Stimulated activated CD8-positive, alpha-beta memory T cell treated with anti-CD3 and anti-CD28 coated beads, Interleukin-7, amount 100 ng/mL, for 1 hour (primary cell): ENCODE measurements at places on chromosomes 3 and 15.

DNA sequence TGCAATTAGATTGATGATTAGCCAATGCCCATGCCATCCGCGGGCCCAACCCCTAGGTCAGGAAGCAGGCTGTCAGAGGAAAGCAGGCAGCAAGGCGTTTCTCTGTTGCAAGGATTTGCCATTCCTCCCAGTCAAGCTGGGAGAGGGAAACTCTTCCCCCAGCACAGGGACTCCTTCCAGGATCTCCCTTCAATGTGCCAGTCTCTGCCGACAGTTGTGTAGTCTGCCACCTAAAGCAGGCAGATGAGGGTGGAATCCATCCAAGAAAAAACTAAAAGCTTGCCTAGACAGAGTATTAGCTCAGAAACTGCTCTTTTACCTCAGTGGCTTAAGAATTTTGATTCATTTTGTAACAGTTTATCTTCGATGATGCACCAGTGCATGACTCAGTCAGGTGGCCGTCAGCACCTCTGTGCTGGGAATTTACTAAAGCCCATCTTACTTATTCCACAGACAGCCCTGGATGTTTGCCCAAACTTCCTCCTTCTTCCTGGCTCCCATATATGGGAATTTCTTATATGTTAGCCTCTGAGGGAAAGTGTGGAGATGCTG is 501.5 kb upstream of the THBS1 start:
- no peak for DNase-seq

GRCh38 chr3:135917927-135918597 is 47.5 kb upstream of the PPP2R3A start:
- DNase-seq = no peak

GRCh38 chr15:95503640-95504225 is 826.8 kb upstream of the NR2F2 start:
- no peak for DNase-seq

DNA sequence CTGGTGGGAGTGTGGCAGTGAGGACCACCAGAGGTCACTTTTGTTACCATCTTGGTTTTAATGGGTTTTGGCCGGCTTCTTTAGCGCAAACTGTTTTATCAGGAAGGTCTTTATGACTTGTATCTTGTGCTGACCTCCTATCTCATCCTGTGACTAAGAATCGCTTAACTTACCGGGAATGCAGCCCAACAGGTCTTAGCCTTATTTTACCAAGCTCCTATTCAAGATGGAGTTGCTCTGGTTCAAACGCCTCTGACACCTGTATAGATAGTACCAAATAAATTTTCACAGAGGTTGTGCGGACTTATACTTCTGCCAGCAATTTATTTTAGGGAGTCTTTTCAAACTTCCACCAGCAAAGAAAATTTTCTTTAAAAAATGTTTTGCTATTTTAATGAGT is 13.6 kb upstream of the SLCO3A1 start:
- no peak for DNase-seq

- no peak for DNase-seq
These were observed 113.5 kb upstream of the ALCAM start for GRCh38 chr3:105253225-105253624.

DNA sequence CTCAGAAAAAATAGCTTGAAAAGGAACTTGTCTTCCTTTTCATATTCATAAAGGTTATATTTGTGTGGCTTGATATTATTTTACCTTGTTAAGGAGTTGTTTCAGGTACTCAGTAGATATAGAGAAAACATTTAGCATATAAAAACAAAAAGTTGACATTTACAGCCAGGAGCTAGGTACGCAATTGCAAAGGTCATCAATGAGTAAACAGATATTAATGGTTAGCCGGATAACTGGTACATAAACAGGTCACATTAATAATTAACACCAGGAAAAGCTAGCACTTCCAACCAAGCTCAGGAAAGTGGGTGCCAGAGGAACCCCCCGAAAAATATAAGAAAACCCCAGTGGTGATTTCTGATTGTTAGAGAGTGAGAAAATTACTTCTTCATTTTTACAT is 146.6 kb upstream of the NR2F2 start:
- no peak for DNase-seq

GRCh38 chr3:126731044-126731443 is 27.0 kb downstream of the CHCHD6 start:
- DNase-seq = no peak

DNA sequence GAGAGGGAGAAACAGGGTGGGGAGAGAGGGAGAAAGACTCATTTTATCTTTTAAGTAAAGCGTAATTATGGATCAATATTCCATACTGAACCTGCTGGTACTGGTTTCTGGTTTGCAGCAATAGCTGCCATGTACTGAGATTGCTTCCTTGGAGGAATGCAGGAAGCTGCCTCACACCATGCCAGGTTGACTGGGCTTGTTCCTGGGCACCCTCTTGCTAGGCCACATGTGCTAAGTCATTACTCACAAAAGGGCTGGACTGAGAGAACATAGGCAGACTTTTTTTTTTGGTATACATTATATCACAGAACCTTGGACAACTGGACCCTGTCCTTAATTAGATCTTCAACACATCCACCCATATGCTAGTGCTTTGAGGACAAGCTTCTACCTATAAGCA is 193.4 kb downstream of the ZNF621 start:
- DNase-seq = no peak

- no peak for DNase-seq
These were observed 196.9 kb downstream of the SLCO3A1 start for GRCh38 chr15:92050220-92050898.

DNA sequence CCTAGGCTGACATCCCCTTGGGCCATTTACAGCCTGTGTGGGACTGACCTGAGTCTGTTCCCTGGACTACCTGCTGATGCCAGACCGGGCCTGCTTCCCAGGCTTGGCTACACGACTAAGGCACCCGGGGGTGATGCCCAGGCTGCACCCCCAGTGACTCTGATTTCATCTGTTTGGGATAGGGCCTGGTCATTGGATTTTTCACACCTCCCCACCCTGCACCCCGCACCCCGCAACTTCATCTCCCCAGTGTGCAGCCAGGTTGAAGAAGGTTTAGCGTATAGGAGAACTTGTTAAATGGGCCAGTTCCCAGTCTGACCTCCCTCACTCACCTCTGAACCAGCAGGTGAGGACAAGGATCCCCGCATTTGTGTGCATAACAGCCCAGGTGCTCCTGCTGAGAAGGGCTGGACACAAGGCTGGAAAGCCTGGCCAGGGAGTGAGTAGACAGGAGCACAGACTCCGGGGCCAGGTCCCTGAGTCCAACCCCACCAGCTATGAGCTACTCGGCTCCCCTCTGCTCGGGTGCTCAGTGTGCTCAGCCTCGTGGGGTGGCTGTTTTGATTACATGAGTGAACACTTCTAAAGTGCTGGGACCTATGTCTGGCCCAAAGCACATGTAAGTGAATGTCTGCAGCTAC is 18.5 kb downstream of the SLC6A20 start:
- DNase-seq = no peak

DNA sequence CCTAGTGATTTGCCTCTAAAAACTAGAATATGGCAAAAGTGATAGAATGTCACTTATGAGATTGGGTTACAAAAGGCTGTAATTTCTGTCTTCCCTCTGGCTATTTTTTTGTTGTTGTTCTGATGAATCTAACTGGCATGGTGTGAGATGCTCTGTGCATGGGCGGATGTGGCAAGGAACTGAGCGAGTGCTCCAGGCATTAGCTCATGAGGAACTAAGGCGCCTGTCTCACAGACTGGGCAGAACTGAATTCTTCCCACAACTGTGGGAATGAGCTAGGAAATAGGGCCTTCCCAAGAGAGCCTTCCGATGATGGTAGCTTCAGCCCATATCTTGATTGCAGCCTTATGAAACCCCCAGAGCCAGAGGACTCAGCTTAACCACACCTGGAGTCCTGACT is 222.5 kb downstream of the NR2F2 start:
- no peak for DNase-seq

GRCh38 chr15:77675806-77676415 is 43.2 kb upstream of the LINGO1 start:
- DNase-seq = no peak

DNA sequence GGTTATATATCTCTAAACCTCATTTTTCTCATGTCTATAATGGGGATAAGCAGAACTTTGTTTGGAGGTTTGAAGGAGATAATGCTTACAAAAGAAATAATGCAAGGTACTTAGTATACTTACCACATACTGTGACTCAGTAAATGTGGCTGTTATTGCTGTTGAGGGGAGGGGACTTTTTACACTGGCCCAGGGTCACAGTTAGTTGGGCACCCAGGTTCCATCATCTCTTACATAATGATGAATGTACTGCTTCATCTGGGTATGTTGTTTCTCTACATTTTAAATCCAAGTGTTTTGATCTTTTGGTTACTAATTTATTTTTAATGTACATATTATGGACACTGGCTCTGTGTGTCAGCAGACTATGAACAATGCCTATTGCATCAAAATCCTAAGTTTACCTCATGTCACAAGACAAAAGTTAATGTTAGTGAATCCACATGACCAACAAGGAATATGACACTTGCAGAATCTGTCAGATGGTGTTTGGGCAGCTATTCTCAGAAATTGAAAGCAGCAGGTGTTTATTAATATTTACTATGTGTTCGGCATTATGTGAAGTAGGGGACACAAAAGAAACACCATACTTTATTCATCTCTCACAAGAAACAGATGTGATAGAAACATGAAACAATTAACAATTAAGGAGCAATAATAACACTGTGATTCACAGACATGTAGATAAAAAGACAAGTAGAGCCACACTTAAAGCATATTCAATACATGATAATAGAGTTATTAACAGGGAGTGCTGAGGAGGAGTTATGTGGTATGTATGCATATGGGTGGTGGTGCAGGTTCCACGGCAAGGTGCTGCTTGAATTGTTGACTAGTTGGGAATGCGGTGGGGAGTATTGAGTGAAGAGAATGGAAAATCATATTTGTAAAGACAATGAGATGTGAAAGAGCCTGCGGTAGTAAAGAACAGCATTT is 109.7 kb downstream of the GALK2 start:
- no peak for DNase-seq

GRCh38 chr3:186640473-186640818 is 247 bp downstream of the FETUB start:
- DNase-seq = no peak

- DNase-seq = no peak
These were observed 317.5 kb upstream of the SGO1 start for GRCh38 chr3:20503394-20504082.

DNA sequence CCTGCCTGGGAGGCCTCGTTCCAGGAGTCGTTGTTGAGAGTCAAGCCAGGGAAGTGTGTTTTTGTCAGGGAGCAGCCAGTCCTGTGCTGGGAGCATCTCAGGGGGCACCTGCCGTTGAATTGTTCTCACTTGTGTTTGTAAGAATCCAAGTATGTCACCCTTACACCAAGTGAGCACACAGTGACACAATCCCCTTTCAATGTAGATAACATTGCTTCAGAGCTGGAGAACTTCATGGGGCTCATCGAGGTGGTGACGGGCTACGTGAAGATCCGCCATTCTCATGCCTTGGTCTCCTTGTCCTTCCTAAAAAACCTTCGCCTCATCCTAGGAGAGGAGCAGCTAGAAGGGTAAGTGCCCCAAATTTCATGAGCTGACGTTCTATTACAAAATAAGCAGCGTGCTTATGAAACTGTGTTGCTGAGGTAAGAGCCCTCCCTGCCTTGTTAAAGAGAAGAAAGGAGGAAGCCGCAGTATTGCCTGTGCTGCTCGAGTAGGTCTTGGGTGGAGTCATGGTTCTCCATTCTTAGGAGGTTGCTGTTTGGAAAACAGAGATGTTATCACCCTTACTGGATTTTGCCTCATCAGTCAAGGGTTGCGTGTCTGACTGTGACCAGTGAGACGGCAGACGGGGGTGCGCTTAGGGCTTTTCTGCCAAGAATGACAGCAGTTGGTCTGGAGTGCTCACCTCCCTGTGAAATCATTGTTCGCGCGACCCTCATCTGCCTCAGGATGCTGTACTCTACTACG is 108.1 kb downstream of the PGPEP1L start:
- DNase-seq = no peak

DNA sequence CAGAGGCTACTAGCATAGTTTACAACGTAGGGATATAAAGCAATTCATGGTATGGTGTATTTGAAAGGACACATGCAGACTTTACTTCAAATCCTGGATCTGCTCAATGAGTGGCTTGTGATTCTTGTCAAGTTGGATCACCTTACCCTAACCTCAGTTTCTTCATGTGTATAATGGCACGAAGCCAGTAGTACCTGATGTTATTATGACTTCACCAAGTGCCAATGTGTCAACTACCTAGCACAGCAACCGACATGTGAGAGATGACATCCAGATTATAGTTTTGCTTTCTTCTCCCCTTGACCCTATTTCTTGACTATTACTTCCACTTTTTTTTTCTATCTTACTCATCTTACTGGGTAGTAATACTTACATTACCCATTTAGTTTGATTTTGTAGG is 304.5 kb downstream of the RBMS3 start:
- no peak for DNase-seq

- DNase-seq = no peak
These were observed 374.3 kb downstream of the TIGIT start for GRCh38 chr3:114668099-114668498.

GRCh38 chr15:69631978-69632377 is 179.4 kb downstream of the RPLP1 start:
- DNase-seq = no peak

DNA sequence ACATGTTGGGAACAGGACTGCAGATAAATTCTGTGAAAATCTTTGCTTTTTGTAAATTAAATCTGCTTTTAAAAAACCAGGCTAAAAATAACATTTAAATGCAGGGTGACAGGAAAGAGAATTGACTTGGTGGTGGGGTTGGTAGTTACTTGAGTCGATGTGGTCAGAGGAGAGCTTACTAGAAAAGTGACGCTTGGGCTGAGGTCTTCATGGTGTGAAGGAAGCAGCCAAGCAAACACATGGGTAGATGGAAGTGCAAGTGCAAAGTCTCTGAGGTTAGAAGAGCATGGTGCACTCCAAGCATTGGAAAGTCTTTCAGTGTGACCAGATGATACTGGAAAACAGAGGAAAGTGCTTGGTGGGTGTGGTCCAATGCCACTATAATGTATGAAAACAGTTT is 86.4 kb upstream of the THBS1 start:
- no peak for DNase-seq

- DNase-seq = no peak
These were observed 111.9 kb downstream of the RAP2B start for GRCh38 chr3:153273767-153274435.

GRCh38 chr3:138867996-138868395 is 33.3 kb upstream of the PIK3CB start:
- DNase-seq = no peak

DNA sequence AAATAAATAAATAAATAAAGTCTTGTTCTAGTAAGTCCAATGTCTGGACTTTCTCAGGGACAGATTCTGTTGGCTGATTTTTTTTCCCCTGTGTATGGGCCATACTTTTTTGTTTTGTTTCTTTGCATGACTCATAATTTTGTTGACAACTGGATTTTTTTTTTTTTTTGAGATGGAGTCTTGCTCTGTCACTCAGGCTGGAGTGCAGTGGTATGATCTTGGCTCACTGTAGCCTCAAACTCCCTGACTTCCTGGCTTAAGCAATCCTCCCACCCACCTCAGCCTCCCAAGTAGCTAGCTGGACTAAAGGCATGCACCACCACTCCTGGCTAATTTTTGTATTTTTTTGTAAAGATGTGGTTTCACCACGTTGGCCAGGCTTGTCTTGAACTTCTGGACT is 38.9 kb downstream of the TICRR start:
- DNase-seq = no peak
